ENCODE measurements at places on chromosomes 3 and 15.

DNA sequence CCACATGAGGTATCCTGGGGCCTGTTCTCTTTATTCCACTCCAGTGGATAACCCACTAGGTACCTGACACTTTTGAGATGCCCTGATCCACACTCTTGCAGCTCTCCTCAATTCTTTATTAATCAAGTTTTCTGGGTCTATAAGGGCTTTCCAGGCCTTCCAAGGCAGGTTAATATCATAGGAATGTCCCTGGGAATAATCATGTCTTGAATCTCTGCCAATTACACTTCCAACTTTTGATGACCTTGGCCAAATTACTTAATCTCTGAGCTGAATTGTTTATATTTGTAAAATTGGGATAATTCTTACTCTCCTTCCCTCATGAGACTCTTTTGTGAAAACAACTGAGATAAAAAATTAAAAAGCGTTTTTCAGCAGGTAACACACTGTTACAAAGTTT, 881.7 kb downstream of the MCTP2 start:
- DNase-seq = no peak

GRCh38 chr3:16707260-16707659, 102.0 kb upstream of the DAZL start:
- no peak for DNase-seq

GRCh38 chr3:112759681-112760080, 87.0 kb downstream of the CD200R1L start:
- DNase-seq = peak; percentile 68

DNA sequence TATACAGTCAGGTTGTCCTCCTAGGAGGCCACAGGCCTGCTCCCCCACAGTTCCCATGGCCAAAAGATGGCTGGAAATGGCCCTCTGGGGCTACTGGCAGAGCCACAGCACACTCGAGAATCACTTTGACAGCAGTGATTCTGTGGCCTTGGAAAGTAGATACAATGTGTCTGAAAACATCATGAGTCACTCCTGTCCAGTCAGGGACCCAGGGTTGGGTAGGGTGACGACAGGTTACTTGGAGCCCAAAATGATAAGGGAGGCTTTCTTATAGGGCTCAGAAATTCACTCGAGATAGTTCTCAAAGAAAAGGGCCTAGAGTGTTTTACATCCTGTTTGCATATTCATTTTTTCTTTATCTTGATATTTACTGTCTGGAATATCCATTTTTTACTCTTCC, 24.3 kb downstream of the MRPS25 start:
- DNase-seq = no peak

GRCh38 chr3:49530231-49530630, 24.0 kb upstream of the BSN start:
- DNase-seq = no peak

DNA sequence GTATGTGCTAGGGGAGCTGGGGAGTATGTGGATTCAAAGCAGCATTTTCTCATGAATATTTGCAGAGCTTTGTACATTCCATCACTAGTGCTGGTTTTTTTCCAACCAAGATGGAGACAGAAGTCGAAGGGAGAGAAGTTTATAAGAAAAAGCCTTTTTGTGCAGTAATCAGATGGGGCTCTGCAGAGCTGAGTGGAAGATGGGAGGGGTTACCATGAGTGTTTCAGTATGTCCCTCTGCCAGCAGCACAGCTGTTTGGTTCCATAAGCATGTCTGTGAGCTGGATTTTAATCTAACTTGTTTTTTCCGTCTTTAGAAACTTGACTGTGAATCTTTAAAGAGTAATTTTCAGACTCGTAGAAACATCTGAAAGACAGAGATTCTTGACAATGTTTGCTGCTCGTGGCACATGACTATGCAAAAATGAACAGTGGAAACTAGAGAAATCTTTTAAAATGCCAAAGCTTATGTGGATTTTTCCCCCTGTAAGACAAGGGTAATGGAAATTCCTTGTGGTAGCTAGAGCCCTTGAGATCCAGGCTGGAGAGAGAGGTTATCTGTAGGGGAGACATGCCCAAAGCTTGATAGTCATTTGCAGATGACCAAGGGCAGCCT, 20.3 kb downstream of the STARD9 start:
- no peak for DNase-seq

DNA sequence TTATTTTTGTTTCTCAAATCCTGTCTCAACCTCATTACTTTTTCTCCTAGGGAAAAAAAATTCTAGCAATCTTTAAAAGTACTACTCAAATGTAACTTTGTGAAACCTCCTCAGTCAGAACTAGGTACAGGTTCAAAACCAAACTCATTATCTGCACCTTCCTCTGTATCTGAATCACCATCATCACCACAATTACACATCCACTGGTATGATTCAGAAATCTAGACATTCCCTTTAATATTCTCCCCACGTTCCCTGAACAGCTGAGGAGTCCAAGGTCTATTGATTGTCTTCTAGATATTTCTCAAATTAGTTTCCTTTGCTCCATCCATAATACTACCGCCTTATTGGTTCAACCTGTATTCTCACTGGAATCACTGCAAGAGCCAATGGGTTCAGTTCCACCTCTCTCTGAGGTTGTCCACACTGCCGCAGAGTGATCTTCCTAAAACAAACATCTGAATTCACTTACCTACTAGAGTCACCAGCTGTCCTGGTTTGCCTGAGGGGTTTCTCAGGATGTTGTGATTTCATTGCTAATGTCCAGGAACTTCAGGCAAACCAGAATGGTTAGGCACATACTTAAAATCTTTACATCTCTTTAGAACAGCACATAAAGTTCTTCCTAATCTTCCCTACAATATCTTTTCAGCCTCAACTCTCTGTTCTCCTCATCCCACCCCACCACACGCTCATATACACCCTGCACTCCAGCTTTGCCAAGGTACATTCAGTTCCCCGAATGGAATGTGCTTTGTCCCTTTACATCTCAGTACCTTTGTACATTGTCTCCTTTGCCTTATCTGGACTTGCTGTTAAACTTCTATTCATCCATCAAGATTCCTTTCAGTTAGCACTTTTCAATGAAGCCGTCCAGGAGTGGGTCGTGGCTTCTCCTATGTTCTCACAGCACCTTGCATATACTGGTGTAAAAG, 24.2 kb downstream of the ATP13A4 start:
- DNase-seq = no peak

DNA sequence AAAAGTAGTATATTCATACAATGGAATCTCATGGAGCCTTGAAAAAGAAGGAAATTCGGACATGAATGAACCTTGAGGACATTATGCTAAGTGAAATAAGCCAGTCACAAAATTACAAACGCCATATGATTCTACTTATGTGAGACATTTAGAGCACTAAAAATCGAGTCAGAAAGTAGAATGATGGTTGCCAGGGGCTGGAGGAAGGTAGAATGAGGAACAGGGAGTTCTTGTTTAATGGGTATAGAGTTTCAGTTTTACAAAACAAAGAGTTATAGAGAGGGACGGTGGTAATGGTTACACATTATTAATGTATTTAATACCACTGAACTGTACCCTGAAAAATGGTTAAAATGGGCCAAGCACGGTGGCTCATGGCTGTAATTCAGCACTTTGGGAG, 19.5 kb downstream of the UBXN7 start:
- DNase-seq = no peak

- no peak for DNase-seq
Measured at GRCh38 chr3:13556207-13556606, 7.3 kb downstream of the FBLN2 start.
